ENCODE measurements at places on chromosomes 1 and 21.

DNA sequence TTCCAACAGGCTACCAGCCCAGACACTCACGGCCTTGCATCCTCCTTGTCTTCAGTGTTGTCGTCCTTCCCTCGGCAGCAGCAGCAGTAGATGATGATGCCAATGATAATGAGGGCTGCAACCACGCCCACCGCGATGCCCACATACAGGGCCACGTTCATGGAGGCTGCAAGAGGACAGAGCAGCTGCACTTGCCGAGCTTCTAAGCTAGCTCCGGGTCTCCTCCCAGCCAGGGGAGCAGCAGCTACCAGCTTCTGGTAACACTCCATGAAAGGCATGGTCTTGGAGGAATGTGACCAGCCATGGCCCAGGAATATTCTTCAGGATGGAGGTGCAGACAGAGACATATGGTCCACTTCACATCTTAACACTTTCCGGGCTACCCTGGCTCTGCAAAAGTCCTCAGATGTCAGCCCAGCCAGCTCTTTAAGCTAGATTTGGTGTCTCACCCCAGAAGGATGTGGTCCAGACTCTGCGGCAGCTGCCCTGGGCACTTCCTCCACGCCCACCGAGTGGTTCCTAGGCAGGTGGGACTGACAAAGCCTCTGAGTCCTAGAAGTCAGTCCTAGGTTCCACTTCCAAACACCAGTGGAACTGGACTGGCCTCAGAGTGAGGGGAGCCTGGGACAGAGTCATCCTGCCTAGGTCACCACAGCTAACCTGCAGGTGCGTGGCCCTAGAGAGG, 35.1 kb downstream of the GPA33 start:
- DNase-seq = no peak

DNA sequence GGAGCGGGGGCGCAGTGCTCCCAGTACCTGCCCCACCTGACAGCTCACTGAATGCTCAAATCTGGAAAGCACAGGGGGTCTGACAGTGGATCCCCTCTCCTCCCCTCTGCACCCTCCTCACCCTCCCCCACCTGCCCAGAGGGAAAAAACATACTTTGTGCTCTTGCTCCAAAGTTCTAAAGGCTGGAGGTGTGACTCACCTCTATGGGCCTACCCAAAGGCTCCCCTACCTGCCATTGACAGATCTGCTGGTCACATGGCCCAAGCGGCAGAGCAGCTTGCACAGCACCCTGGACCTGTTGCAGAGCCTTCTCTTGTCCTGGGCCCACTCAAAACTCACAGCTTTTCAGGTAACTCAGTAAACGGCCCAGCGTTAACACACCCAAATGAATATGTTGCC, 55.7 kb downstream of the ADSS2 start:
- DNase-seq = no peak

DNA sequence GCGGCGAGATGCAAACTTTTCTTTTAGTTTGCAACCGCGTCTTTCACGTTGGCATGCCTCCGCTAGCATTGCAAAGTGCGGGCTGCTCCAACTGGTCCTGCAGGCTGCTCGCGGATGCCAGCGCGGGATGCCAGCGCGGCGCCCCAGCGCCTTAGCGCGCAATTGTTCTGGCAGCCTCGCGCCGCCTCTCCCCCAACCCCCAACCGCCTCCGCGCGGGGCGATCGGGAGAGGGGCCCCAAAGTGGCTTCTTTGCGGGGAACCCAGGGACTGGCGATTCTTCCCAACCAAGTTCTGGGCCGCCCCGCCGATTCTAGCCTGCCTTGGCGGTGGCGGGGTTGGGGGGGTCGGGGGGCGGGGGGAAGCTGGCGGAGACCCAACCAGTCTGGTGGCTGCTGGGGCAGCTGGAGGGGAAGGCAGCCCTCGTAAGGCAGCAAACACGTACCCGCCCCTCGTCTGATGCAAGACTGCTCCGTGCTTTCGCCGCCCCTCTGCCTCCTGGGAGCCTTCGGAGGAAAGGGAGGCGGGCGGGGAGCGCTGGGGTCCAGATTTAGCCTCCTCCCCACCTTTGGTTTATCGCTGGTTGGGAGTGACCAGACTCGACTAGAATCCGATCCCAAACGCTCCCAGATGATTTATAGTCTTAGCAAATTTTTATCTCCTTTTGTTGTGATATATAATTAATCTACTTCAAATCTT, 756 bp downstream of the PHGDH start:
- peak; percentile 88 for DNase-seq

DNA sequence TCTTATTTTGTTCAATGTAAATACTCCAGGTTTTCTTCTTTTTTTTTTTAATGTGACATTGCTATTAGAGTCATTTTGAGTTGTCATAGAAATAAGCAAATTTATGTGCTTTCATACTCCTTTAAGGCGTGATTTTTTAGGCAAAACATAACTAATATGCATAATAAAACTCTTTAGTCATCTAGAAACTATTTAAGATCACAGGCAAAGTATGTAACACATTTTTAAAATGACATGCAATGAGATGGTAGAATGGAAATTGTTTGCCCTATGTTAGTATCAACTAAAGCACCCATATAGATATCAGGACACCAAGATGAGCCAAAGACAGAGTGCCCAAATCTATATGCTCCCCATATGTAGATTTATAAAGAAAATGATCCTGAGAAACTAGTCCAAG, 41.5 kb upstream of the SGIP1 start:
- no peak for DNase-seq

GRCh38 chr1:53277326-53277725, 39.0 kb upstream of the MAGOH start:
- DNase-seq = no peak

- peak; percentile 70 for DNase-seq
Measured at GRCh38 chr1:201229771-201230635, 39.4 kb downstream of the IGFN1 start.

DNA sequence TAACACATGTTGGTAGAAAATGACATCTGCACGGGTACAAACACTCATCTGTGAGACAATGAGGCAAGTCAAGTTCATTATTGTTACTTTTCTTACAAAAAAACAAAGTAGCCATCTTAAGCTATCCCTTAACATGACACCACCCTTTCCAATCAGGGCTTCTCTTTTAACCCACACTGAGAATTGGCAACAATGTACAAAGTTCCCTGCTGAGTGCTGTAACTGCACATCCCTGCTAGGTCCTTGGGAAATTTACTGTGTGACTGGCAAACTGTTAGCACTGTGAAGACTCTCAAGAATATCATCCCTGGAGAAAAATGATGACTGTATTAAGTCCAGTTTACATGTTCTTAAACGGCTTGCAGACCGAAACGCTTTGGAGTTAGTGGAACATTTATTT, 185.8 kb upstream of the PLD5 start:
- no peak for DNase-seq

DNA sequence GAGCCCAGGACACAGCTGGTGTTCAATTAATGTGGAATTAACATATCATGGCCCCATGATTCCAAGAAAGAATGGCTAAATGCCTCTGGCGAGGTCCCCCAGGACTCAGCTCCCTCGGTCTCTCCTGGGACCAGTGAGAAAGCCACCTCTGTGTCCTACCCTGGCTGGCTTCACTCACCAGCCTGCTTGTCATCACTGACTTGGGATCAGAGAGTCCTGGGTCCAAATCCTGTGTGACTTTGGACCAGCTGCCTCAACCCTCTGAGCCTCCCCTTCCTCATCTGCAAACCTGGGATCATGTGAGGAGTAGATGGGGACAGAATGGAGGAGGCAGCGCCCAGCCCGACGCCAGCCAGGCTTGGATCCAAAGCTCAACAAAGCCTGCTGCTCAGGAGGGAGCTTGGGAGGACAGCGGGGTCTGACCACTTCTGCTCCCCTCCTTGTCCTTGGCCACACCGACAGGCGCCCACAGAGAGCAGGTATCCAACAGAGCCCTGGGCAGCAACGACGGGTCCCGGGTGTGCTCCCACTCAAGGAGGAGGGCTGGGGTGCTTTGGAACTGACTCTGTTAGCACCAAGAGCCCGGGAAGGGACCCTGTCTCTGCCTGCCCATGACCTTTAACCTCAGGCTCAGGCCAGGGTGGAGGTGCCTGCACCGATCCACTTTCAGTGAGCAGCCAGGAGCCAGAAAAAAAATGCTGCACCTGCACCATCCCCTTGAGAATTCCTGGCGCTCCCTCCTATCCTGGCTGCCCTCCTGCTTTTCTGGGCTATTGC, 3.2 kb downstream of the SH2D5 start:
- peak; percentile 3 for DNase-seq

DNA sequence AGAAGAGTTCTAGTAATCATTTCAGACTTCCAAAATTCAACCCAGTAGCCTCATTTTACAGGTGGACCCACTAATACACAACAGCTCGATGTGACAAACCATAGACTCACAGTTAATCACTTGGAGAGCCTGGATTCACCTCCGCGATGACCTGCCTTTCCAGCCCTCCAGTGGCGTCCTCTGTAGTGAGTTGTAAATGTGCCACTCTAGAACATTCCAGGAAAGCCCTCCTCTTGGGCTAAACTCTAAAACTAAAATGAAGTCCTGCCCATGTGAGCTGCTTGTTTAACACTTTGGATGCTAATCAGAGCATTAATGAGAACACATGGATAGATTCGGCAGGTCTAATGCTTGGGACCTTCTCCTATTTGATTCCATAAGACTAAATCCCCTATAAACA, 140.7 kb downstream of the DHRS3 start:
- no peak for DNase-seq

DNA sequence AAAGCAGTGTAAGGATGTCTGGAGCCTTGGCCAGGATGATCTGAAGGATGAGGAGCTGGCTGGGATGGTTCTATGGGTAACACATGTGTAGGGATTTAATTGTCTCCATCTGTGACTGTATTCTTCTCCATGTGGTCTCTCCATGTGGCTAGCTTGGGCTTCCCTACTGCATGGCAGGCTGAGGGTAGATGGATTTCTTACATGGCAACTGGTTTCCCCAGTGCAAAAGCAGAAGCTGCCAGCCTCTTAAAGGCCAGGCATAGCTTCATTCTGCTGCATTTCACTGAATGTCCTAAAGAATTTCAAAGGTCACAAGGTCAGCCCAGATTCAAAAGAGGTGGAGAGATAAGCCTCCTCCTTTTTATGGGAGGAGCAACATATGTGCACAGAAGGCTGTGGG, 61.7 kb downstream of the XCL2 start:
- no peak for DNase-seq

DNA sequence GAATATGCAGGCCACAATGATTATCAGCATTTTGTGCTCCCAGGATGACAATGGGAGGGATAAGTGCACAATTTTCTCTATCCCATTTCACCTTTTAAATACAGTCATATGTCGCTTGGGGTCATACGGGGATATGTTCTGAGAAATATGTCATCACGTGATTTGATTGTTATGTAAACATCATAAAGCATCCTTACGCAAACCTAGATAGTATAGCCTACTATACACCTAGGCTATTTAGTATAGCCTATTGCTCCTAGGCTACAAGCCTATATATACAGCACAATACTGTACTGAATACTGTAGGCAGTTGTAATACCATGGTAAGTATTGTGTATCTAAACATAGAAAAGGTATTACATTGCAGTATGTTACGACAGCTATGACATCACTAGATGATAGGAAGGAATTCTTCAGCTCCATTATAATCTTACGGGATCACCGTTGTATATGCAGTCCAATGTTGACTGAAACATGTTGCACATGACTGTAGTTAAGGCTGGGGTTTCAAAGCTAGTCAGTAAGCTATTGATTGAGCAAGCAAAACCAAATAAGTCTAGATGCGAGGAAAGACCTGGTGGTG, 18.9 kb downstream of the RUSC1 start:
- no peak for DNase-seq

DNA sequence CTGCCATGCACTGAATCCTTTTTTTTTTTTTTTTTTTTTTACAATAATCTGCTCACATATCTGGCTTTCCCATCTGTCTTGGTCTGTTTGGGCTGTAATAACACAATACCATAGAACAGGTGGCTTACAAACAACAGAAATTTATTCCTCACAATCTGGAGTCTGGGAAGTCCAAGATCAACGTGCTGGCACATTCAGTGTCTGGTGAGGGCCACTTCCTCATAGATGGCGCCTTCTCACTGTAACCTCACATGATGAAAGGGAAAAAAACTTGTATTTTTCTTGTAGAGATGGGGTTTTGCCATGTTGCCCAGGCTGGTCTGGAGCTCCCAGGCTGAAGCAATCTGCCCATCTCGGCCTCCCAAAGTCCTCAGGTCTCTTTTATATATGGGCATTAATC, 13.0 kb upstream of the PARP1 start:
- no peak for DNase-seq

DNA sequence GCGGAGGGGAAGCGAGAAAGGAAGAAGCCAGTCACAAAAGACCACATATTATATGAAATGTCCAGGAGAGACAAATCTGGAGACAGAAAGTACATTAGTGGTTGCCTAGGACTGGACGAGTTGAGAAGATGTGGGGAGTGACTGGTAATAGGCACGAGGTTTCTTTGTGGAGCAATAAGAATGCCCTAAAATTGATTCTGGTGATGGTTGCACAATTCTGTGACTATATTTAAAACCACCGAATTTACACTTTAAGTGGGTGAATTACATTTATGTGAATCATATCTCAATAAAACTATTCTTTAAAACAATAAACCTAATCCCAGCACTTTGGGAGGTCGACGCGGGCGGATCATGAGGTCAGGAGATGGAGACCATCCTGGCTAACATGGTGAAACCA, 63.1 kb downstream of the ZNF281 start:
- no peak for DNase-seq

GRCh38 chr1:153262070-153262366, 2.5 kb downstream of the LORICRIN start:
- no peak for DNase-seq

GRCh38 chr1:228101614-228101993, 1.5 kb downstream of the C1orf35 start:
- peak; percentile 12 for DNase-seq

DNA sequence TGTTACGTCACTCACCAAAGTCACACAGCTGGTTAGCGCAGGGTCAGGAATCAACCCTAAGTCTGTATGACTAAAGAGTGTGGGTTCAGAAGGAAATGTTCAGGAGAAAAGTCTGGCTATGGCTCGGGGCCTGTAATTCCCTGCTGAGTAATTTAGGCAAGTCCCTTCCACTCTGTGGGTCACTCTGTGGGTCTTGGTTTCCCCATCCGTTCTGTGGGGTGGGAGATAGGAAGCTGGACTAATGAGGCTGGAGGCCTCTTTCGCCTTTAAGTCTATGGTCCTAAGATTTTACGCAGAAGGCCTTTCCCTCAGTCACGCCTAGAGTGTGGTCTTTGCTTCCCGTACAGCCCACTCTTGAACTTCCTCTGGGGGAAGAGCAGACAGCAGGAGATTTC, 14.3 kb upstream of the MED18 start:
- no peak for DNase-seq

All from AG08396 (cell line).